ENCODE measurements at places on chromosomes 7 and 10.

DNA sequence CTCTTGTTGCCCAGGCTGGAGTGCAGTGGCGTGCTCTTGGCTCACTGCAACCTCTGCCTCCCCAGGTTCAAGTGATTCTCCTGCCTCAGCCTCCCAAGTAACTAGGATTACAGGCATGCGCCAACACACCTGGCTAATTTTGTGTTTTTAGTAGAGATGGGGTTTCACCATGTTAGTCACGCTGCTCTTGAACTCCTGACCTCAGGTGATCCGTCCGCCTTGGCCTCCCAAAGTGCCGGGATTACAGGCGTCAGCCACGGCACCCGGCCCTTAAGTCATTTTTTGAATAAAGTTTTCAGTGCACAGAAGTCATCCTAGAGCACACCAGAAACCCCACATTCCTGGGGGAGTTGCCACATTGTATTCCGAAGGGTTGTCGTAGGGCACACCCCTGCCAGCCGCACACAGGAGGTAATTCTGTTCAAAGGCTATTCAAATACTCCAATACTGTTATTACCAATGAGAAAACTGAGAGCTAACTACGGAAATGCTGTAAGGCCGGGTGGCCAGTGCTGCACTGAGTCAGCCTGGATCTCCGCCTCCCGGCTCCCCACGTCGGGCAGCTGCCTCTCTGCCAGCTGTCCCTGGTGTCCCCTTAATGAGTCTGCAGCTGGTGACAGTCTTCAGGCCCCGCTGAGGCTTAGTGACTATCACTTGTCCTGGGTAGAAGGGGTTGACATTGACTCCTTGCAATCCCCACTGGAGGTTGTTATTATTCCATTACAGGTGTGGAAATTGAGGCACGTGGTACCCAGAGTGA, 8.6 kb upstream of the RFC2 start:
- DNase-seq, result no peak

- DNase-seq, result no peak
These were observed 4.7 kb upstream of the LOXL4 start for GRCh38 chr10:98272656-98273055.

GRCh38 chr7:26265499-26266075, 26.1 kb upstream of the SNX10 start:
- DNase-seq, result no peak

- no peak for DNase-seq
These were observed 71.6 kb downstream of the CELF2 start for GRCh38 chr10:11089272-11089671.

GRCh38 chr10:60114765-60115586, 208.6 kb upstream of the CCDC6 start:
- peak; percentile 83 for DNase-seq

- DNase-seq, result peak; percentile 38
These were observed 2.7 kb downstream of the MAP3K8 start for GRCh38 chr10:30436671-30437030.

- no peak for DNase-seq
These were observed 6.5 kb downstream of the ASB13 start for GRCh38 chr10:5659702-5660528.

DNA sequence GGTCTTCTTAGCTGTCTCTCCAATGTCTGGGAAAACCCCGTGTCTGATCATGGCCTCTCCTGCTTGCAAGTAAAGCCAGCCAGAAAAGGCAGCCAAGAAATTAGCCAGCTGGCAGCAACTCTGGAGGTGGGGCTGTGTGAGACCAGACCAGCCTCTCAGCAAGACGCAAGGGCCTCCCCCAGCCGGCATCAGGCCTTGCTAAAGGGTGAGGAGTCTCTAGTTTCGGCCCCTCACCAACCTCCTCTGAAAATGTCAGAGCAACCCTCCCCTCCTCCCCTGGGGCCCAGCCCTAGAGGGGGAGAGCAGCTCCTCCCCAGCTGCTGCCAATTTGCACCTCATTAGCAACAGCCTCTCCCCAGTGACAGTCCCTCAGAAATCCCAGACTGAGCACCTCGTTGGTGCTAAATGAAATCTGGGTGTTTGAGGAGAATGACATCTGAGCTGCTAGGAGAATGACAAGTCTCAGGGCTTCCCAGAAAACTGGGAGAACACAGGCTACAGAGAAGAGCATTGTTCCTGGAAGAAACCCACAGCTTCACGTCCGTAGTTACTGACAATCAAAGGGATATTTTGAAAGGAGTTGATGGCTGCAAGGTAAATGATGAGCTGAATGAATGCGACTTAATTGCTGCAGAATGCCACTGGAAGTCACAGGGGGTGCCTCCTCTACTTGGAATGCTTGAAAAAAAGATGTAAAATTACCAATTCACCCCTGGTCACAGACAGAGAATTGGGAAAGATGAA, 25.9 kb downstream of the DGKI start:
- no peak for DNase-seq

GRCh38 chr7:91789086-91789485, 91.4 kb downstream of the MTERF1 start:
- DNase-seq, result no peak

DNA sequence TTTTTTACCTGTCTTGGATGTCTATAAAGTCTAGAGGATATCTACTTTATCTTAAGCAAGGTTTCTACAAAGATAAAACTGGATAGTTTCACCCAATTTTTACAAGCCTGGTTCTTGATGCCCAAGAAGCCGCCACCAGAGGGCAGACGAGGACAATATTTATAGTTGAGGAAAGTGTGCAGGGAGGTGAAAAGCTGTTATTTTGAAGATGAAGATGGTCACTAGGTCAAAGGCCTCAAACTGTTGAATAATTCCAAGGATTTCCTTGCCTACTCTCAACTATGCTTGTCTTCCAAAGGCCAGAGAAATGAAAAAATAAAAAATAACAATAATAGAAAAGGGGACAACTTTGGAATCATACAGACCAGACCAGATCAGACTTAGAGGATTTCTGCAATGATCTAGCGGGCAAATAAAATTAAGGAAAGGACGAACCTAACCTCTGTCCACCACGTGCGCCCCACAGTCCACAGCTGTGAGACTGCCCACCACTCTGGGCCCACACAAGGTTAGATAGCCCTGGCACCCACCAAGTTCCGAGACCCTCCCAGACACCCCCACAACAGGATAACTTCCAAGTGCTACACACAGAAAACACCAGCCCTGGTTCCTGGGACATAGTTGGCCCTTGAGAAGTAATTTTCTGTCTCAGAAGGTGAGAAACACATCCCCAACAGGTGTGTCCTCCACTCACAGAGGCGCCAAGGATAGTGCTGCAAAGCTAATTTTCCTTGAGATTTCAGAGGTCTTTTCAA, 2.8 kb downstream of the PKD1L1 start:
- peak; percentile 51 for DNase-seq

DNA sequence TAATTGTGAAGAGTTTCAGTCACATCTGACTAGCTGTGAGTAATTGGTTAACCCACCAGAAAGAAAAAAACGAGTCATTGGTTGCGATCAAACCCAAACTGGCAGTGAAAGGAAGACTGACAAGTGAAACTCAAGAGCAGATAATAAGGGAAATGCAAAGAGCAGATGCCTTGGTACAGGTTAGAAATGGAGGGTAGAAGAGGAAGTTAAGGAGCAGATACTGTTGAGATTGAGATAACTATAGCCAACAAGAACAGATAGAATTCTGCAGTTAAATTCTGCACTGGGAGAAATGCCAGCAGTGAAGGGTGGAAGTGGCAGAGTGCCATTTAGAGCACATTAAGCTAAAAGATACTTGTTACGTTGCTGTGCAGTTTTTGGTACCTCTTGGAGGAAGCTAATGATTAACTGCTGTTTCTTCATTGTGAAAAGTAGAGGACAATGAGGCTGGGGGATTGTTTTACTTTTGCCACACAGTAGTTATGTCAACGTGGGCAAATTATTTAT, 65.8 kb downstream of the CDK13 start:
- peak; percentile 69 for DNase-seq

- no peak for DNase-seq
These were observed 72.9 kb upstream of the STEAP1B start for GRCh38 chr7:22572937-22573336.

GRCh38 chr7:49279891-49280290, 355.5 kb downstream of the CDC14C start:
- DNase-seq, result no peak

GRCh38 chr7:27553273-27553672, 109.4 kb downstream of the HIBADH start:
- no peak for DNase-seq

GRCh38 chr7:4707217-4707741, 25.2 kb downstream of the FOXK1 start:
- no peak for DNase-seq

GRCh38 chr10:36597756-36598320, 527.6 kb upstream of the ANKRD30A start:
- DNase-seq, result no peak

GRCh38 chr10:112343056-112343806, 30.7 kb upstream of the ACSL5 start:
- peak; percentile 56 for DNase-seq

- DNase-seq, result no peak
These were observed 38.1 kb downstream of the GLRX3 start for GRCh38 chr10:130174328-130174727.

DNA sequence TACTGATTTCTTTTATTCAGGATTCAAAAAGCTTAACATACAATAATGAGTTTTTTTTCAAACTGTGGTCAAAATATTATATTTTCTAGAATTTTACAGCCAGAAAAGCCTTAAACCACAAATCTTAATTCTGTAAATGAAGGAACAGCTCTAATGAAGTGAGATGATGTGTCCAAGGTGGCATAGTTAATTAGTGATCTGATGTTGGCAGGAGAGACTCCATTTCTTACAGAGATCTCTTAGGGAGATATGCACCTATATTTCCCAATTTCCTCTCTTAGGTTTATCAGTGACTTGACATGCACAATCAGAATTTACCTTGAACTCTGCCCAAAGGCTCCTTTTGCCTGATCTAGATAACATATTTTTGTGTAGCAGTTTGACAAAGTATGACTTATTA, 211.1 kb upstream of the ZNF804B start:
- DNase-seq, result no peak

DNA sequence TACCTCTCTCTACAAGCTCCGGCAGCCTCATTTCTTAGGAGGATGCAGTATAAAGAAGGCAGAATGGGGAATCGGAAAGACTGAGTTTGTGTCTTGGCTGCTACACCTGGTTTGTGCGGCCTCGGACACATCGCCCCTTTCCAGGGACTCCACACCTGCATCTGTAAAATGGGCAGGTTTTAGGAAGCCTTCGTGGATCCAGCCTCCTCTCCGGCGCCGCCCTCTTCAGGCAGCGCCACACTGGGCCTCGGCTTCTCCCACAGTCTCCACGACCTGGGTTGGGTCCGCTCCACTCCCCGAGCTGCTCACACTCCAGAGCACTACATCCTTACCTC, 341 bp downstream of the GOT1 start:
- DNase-seq, result no peak

DNA sequence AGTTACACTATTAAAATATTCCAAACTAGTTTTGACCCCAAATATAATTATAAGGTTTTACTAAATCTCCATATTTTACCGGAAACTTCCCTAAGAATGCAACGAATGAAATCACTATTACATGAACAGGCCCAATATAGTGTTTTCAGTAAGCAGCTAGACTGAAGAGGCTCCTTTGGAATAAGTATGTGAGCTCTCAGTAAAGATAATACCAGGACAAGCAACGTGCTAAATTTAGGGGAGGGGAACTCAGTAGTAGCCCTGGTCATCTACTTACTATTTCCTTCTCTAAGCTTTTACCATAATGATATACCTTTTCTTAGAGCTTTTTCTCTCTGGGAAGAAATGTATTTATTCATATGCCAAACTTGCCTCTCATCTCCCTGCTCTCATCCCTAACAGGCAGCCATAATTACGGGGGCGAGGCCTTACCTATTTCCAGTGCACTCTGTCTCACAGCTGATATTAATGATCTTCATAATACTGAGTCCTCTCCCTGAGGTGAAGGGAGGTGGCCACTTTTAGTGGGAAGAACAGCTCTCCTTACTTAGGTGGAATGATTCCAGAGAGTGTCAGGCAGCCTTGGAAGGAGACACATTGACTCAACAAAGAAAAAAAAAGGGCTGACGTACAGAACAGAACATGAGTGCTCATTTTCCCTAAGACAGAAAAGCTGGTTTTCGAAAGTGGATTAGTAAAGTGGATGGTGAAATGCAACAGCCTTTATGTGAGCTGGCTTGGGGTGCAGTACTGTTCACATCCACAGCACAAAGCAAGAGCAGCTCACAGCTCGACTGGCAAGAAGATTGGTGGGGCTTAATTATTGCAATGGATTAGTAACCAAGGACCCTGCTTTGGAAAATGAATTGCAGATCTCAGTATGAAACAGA, 165.4 kb downstream of the GLI3 start:
- DNase-seq, result no peak

DNA sequence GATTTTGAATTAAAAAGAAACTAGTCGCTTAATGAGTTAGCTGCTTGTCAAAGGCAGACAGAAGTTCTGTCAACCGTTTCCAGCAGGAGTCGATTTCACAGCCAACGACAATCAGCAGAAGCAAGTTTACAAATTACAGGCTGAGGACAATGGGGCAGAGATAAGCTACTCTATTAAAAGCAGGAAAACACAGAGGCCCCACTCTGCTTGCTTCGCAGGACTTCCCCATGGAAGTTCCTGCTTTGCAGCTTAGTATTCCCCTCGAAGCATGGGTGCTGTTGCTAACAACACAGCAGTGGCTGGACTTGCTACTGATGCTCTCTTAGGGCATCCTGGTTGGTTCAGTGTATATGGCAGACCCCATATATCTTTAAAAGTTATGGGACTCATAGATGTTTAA, 50.8 kb upstream of the KLF6 start:
- peak; percentile 15 for DNase-seq

- no peak for DNase-seq
These were observed 49.1 kb upstream of the FXYD4 start for GRCh38 chr10:43322331-43322730.

DNA sequence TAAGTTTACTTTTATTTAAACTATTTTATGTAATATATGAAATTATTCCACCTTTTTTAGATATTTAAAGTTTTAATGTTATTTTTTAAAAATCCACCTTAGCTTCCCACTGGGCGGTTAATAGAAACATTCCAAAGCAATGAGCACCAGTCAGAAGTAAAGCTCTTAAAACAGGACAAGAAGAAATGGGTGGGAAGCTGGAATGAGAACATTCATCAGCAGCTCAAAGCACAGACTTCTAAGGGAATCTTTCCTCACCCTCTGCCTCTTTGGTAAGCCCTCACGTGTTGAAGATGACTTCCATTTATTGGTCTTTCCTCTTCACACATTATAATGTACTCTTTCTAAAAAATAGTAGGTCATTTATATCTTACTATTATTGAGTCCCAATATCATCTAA, 3.1 kb downstream of the AGMO start:
- DNase-seq, result no peak

GRCh38 chr10:112246-112645, 23.0 kb upstream of the ZMYND11 start:
- no peak for DNase-seq

GRCh38 chr10:132886211-132887099, 55.9 kb downstream of the CFAP46 start:
- DNase-seq, result no peak

DNA sequence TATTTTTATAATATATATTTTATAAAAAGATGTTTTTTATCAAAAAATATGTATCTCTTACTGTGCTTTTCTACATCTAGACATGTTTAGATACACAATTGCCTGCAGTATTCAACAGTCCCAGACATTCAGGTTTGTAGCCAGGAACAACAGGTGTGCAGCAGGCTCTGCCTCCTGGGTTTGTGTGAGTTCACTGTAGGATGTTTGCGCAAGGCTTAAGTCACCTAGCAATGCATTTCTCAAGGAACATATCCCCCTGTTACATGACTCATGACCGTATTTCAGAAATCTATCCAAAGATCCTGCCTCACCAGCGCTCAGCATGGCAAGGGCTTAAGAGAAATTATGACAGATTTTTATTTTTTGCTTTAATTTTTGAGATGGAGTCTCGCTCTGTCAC, 41.5 kb downstream of the PITRM1 start:
- no peak for DNase-seq

GRCh38 chr7:71974611-71975010, 437.5 kb downstream of the CALN1 start:
- DNase-seq, result no peak
